Activated CD4-positive, alpha-beta T cell treated with anti-CD3 and anti-CD28 coated beads, Interleukin-10, Interleukin-2, amounts not matched to agents 100 ng/mL and 50 ng/mL, durations not matched to agents 16 hours and 8 hours (primary cell): ENCODE measurements at places on chromosomes 3 and 15.

- no peak for DNase-seq
These were observed 183.3 kb upstream of the EPHA6 start for GRCh38 chr3:96631050-96631449.

- no peak for DNase-seq
These were observed 100.0 kb downstream of the DNAJB8 start for GRCh38 chr3:128366652-128367051.

DNA sequence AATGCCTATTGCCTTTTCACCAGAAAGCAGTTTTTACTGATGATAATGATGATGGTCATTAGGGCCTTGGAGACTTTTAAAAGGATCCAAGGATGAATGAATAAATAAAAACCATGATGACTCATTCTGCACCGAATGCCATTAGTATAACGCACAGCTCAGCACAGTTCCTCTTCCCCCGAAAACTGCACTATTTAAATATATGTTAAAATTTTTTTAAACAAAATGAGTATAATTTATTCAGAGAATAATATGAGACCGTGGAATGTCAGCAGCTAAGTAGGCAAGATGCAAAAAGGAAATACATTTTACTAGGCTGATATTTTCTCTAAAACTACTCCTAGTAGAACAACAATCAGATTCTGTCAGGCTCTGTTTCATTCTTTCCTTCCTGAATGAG, 83.4 kb upstream of the NANOGP8 start:
- no peak for DNase-seq

DNA sequence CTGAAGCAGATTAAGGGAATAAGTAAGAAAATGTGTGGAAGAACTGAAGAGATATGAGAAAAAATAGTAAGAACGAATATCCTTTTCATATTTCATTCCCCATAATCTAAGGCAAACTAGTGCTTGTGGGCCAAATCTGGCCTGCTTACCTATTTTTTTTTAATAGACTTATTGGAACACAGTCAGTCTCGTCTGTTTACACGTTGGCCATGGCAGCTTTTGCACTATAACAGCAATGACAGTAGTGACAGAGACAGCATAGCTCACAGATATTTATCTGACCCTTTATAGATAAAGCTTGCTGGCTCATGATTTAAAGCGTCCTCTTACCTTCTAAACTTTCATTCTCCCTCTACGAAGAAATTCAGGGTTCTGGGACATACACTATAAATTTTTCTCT, 50.0 kb upstream of the CDAN1 start:
- DNase-seq = no peak

DNA sequence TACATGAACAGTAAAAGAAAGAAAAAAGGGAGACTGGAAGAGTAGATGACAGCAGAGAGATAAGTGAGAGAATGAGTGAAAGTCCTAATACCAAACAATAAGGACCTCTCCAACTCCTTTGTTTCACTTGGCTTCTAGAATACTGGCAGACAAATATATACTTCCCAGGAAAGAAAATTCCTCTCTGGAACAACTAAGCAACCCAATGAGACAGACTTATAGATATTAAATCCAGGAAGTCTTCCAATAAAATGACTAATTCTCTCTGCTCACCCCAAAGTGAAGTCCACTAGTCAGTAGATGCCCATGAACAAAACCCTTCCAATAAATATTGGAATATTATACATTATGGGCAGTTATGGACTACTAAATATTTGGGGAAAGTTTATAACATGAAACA, 114.2 kb downstream of the NEDD4 start:
- no peak for DNase-seq

DNA sequence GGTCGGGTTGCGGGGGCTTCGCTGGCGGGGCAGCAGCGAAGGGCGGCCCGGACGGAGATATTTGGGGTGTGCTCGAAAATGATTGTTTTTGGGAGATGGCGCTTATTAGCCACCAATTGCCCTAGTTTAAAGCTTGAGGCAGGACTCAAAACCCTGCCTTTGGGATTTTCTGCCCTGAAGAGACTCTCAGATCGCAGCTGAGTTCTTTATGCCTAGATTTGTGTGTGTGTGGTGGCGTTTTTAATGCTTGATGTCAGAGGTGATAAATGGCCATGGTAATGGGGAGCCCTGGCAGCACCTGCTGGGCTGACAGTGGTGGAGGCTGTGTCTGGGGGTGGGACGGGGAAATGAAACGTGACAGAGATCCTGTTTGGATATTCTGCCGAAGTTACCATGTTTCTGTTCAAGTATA, 604 bp downstream of the KCTD6 start:
- peak; percentile 48 for DNase-seq

DNA sequence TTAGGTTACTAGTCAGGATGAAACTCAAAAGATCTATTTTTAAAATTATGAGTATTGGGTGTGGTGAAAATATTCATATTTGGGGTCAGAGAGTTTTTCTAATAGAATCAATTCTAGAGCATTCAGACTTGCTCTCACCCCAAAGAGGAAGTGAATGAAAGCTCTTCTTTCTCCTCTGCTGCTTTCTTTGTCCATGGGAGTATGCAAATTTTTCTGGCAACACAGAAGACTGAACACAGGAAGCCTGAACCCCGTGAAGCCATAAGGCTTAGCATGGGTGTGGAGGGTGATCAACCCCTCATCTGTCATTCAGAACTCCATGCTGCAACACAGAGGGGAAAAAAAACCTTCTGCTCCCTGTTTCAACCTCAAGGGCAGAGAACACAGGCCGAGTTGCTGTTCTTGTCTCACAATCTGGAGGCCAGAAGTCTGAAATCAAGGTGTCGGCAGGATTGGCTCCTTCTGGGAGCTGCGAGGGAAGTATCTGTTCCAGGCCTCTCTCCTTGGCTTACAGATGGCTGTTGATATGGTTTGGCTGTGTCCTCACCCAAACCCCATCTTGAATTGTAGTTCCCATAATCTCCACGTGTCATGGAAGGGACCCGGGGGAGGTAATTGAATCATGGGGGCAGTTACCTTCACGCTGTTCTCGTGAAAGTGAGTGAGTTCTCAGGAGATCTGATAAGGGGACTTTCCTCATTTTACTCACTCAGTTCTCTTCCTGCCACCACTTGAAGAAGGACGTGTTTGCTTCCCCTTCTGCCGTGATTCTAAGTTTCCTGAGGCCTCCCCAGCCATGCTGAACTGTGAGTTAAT, 33.7 kb upstream of the CD47 start:
- DNase-seq = peak; percentile 89

GRCh38 chr3:45693941-45694521, 4.8 kb downstream of the SACM1L start:
- DNase-seq = peak; percentile 64

GRCh38 chr3:62647711-62648110, 227.5 kb downstream of the CADPS start:
- no peak for DNase-seq

DNA sequence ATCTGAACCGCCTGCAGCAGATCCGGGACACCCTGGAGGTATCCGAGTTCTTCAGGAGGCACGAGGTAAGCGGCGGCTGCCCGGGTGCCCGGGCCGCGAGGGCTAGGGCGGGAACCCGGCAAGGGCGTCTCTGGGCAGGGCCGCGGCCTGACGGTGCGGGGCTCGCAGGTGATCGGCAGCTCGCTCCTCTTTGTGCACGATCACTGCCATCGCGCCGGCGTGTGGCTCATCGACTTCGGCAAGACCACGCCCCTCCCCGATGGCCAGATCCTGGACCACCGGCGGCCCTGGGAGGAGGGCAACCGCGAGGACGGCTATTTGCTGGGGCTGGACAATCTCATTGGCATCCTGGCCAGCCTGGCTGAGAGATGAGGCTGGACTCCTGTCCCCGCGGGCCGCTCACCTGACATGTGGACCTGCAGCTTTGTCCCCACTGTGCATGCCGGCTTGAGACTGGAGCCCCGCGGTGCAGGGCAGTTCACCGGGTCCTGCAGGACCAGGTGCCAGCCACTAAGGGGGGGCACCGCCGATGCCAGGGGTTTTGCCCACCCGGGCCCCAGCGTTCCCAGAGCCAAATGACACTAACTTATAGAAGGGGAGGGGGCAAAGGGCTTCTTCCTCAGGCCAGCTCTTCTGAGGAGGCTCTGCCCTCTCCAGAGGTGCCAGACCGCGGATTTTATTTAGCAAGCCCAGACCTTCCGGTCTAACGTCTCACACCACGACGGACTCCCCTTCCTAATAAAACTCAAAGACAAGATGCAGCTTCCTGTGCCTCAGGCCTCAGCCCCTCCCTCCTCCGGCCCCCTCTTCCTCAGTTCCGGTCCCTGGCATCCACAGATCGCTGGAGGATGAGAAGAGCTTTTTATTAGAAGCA, 9.4 kb downstream of the ITPKA start:
- DNase-seq = no peak

DNA sequence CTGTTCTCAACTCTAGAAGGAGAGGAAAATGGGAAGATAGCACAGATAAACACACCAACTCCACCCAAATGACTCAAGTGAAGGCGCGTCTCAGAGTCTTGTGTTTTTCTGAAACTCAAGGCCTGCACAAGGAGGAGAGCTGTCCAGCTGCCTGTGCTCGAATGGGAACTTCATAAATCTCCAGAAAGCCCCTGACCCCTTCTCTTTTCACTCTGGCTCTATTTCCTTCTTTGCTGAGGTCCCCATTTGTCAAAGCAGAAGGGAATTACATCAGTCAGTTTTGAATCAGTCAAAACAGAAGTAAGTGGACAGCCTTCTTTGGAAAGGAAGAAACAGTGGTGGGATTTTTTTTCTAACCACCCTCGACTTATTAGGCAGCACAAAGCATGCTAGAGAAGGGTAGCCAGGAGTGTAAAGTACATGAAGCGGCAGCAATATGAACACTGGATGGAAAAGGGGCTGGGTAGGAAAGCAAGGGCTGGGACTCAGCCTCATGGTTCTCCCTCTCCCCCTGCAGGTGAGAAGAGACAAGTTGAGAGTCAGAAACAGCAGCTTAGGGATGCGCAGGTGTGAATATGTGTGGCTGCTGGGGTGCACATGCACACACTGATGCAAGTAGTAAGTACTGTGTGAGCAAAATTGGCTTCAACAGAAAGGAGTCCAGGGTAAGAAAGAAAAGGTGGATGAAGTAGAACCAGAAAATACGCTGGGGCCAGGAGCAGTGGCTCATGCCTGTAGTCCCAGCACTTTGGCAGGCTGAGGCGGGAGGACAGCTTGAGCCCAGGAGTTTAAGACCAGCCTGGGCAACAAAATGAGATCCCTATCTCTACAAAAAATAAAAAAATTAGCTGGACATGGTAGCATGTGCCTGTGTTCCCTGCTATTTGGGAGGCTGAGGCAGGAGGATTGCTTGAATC, 36.6 kb upstream of the MAGEF1 start:
- DNase-seq = peak; percentile 38

DNA sequence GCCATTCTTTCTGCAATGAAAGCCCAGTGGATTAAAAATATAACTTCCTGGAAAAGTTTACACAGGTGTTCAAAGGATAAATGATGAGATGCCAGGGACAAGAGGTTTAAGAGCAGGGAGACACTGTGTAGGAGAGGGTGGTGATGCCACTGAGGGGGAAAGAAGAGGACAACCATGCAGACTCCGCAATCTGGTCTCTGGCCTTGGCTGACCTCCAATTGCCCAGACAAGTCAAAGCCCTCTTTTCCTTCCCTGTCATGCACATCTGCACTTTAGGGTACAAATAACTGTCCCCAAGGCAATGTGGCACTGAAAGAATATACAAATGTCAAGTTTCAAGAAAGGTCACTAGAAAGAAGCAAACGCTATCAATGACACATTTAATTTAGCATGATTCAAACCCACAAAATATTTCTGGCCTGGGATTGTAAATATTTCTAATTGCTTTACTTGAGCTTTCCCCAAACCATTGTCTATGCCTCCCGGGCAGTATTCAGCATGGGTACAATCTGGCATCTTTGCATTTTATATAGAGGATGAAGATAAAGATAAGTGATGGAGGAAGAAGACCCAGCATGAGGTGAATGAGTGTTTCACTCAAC, 319.4 kb downstream of the PLCL2 start:
- DNase-seq = no peak
